Esophagus mucosa (tissue), 1 donor: ENCODE measurements at places on chromosomes 6 and 20. TPM values are rescaled to one million over a fixed set of nuclear protein-coding genes. Genes with fewer than 3 reads are reported as not detected.

DNA sequence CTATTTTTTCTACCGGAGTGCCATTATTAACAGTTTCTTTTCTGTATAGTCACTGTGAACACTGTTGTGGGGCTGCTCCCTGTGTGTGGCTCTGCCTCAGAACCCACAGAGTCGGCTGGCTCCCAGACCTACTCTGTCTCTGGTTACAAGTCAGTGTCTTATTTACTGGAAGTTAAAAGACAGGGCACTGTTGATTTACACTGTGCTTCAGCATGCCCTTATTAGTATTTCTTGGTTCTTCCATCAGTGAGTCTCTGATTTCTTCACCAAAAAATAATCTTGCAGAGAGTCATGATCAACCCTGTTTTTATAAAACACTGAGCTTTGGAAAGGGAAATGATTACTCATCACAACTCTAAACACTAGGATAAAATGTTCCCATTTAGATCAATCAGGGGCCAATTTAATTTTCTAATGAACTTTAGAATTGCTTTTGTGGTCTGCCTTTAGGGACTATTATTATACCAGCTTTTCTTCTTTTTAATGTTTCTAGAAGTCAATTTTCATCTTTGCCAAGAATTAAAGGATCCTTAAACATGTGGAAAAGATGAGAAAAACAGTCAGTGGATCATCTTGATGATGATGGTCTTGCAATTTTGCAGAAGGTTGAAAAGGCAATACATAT, 92.6 kb downstream of the UTRN start:
- ATAC-seq = peak; percentile 62

- ATAC-seq = no peak
Measured at GRCh38 chr6:142926177-142926493, 18.8 kb downstream of the HIVEP2 start.

MTHFD1L gene
- 20.3 TPM for total RNA-seq

DNA sequence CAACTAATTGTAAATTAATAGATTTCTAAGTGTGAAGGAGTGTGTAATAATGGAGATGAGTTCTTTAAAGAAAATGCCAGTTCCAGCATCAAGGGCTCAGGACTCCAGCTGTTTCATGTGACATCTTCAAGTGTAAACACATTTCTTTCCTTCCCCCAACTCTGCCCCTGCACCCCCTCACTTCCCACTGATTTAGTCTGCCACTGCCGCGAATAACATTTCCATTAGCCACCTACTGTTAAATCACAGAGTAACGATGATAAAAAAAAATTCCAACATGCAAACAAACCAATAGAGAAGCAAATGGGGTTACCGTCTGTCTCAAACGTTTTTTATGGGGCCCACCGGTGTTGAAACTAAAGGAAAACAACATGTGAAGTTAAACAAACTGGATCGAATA, 414.3 kb downstream of the SAMD5 start:
- ATAC-seq = no peak

DNA sequence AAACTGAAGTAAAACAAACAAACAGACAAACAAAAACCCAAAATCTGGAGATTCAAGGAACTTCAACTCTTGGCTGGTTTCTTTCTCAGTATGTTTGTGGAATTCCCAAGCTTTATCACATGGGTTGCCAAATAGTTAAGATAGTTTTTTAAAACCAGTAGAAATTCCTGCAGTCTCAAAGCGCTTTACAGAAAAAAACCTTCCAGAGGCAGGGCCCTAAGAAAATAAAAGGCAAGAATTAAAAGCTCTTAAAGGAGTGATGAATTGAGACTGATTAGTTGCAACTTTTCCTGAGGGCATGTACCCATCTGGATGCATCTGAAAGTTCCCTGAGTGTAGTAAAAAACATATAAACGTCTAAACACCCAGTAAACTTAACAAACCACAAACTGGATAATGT, 25.9 kb upstream of the PTCHD4 start:
- no peak for ATAC-seq

MICA gene
- 11.0 TPM for total RNA-seq

HSPA1B gene
- total RNA-seq = 92.9 TPM

DEFB124 gene
- total RNA-seq = not detected

HLA-DMA gene
- total RNA-seq = 16.2 TPM

DNA sequence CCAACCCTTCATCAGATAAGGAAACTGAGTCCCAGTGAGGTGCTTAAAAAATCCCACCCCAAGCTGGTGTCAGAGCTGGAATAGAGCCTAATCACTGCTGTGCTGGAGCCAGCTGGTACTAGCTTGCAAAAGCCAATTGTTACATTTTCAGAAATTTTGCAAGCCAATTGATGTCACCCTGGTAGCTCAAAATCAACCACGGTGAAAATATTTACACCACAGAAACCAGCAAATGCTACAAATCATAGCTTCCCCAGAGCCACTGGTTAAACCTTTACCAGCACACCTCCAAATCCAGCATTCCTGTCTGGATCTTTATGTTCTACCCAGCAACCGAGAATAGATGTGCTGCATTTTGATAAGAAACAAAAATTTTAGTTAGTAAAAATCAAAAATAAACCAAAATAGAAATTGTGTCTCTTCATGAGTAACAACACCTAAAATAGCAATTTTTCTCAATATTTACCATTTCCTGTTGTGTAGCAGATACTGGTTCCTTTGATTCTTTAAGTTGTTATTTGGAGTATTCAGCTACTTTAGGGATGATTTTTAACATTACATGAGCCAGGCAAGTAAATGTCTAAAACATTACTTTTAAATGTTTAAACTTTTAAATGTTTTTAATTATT, 7.2 kb upstream of the LCA5 start:
- ATAC-seq = no peak

NFS1 gene
- total RNA-seq = 25.1 TPM

DNA sequence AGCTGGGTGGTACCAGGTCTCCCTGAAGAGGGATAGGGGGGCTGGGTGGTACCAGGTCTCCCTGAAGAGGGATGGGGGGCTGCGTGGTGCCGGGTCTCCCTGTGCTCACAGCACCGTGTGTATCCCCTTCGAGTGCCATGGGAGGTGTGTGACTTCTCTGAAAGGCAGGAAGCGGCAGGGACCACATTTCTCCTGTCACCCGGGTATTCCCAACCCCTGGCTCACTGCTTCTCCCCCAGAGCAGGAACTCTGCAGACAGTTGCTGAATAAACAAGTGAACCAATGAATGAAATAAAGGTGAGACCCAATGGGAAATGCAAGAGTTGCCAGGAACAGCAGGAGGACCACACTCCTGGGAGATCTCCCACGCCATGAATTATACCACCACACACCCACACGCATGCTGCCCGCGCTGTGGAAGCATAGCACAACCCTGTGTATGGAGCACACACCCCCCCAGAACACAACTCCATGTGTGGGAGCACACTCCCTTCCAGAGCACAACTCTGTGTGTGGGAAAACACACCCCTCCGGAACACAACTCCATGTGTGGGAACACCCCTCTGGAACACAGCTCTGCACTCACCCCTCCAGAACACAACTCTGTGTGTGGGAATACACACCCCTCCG, 50.7 kb downstream of the RNASET2 start:
- ATAC-seq = no peak

DNA sequence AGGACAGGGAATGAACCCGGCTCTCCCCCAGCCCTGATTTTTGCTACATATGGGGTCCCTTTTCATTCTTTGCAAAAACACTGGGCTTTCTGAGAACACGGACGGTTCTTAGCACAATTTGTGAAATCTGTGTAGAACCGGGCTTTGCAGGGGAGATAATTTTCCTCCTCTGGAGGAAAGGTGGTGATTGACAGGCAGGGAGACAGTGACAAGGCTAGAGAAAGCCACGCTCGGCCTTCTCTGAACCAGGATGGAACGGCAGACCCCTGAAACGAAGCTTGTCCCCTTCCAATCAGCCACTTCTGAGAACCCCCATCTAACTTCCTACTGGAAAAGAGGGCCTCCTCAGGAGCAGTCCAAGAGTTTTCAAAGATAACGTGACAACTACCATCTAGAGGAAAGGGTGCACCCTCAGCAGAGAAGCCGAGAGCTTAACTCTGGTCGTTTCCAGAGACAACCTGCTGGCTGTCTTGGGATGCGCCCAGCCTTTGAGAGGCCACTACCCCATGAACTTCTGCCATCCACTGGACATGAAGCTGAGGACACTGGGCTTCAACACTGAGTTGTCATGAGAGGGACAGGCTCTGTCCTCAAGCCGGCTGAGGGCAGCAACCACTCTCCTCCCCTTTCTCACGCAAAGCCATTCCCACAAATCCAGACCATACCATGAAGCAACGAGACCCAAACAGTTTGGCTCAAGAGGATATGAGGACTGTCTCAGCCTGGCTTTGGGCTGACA, 28.8 kb upstream of the ZBP1 start:
- no peak for ATAC-seq

GRCh38 chr6:95266537-95267258, 310.6 kb upstream of the MANEA start:
- ATAC-seq = no peak

NHSL1 gene
- total RNA-seq = 34.8 TPM

COL21A1 gene
- 4.9 TPM for total RNA-seq
